HFFc6 (cell line): ENCODE measurements at places on chromosomes 5 and 9.

GRCh38 chr5:79853676-79854418, 137.2 kb downstream of the MTX3 start:
- H3K4me3 ChIP-seq: no peak overlapping the region
- no peaks in the 10 kb centered on the region for H3K4me1 ChIP-seq
- peaks cover 13% of the 10 kb centered on the region for H3K27me3 ChIP-seq
- H3K36me3 ChIP-seq: no peaks in the 10 kb centered on the region
- no peak overlapping the region for H3K27ac ChIP-seq

- peaks cover 1% of the 10 kb centered on the region; the same call in 1 of the 2 replicates for H3K27me3 ChIP-seq
- H3K36me3 ChIP-seq: no peaks in the 10 kb centered on the region; the same call in 1 of the 2 replicates
- no peak overlapping the region for H3K27ac ChIP-seq
- no peak overlapping the region for H3K4me3 ChIP-seq
- H3K4me1 ChIP-seq: no peaks in the 10 kb centered on the region
- DNase-seq: no peak
These were observed 193.7 kb downstream of the CACNA1B start for GRCh38 chr9:138071292-138071691.

- peaks cover 42% of the 10 kb centered on the region for H3K4me1 ChIP-seq
- DNase-seq: no peak
- H3K4me3 ChIP-seq: no peak overlapping the region
- no peak overlapping the region for H3K27ac ChIP-seq
- H3K36me3 ChIP-seq: peaks cover 41% of the 10 kb centered on the region
These were observed 54.4 kb downstream of the ATPSCKMT start for GRCh38 chr5:10195301-10195700.

GRCh38 chr9:118578467-118578866, 790.8 kb downstream of the BRINP1 start:
- peaks cover 5% of the 10 kb centered on the region; the same call in 1 of the 2 replicates for H3K36me3 ChIP-seq
- H3K4me3 ChIP-seq: peak overlapping the region; percentile 60; the same call in 1 of the 2 replicates

- H3K36me3 ChIP-seq: 0 out of 2 replicates have a peak, but pooled peaks cover 9% of the 10 kb centered on the region
- H3K4me1 ChIP-seq: peaks cover 31% of the 10 kb centered on the region
- H3K27ac ChIP-seq: no peak overlapping the region
- no peak overlapping the region for H3K4me3 ChIP-seq
- no peaks in the 10 kb centered on the region; the same call in 1 of the 2 replicates for H3K27me3 ChIP-seq
- no peak for DNase-seq
These were observed 15.4 kb downstream of the TMEM268 start for GRCh38 chr9:114626415-114627020.

DNA sequence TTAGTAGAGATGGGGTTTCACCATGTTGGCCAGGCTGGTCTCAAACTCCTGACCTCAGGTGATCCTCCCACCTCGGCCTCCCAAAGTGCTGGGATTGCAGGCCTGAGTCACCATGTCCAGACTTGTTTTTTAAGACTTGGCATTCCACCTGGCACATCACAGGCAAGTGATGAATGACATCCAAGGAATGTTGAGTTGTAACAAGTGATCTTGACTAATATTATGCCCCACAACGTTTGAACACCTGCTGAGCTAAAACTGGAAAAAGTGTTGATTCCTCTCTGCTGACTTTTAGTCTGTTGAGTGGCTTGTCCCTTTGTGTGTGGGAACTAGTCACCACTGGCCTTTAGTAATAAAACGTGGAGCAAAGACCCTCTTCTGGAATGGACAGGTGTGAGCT, 54.6 kb downstream of the SUB1 start:
- H3K27ac ChIP-seq: no peak overlapping the region
- 0 out of 2 replicates have a peak, but pooled peaks cover 8% of the 10 kb centered on the region for H3K36me3 ChIP-seq
- H3K27me3 ChIP-seq: peaks cover 1% of the 10 kb centered on the region; the same call in 1 of the 2 replicates
- no peak overlapping the region for H3K4me3 ChIP-seq
- DNase-seq: no peak

DNA sequence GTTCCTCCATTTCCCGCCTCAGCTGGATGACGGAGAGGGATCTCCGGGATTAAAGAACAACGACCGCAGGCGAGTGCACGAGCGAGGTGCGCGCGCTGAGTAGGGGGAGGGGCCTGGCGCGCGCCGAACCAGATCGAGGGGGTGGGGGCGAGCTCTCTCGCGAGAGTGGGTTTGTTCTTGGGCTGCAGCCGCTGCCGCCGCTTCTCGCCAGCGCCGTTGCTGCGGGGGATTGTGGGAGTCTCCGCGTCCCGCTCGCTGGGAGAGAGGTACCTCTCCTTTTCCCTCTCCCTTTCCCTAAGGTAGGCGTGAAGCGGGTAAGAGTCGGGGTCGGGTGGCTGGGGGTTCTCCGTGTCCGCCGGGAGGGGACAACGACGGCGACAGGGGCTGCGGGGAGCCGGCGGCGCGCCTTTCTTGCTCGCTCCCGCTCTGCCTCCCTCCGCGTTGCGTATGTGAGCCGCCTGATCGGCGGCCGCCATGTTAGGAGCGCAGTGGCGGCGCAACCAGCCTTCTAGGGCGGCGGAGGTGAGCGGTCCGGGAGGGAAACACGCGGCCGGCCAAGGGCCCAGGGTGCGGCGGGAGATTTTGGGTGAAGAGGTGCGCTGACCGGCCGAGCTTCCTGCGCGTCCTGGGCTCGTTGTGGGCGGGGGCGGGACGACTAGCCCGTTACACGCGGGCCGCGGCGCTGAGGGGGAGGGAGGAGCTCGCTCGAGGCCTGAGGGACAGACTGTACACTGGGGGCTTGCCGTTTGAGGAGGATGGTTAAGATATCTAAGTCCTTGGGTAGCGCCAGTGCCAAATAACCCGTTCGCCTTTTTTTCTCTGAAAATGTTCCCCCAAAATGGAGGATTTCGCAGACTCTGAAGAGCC, at the start of gene MATR3:
Gene MATR3 (plus strand): TSS at position 234 of the 867 bp plus-strand sequence. CDS start 13,676 bp downstream, outside the sequence.
- H3K27ac ChIP-seq: peak within 1 kb of the TSS; percentile 99
- H3K36me3 ChIP-seq: peaks cover 31% of the 10 kb centered on the region
- no peaks in the 10 kb centered on the region; the same call in 1 of the 2 replicates for H3K27me3 ChIP-seq
- DNase-seq: peak; percentile 92
- peak within 1 kb of the TSS; percentile 99 for H3K4me3 ChIP-seq
- peaks cover 34% of the 10 kb centered on the region for H3K4me1 ChIP-seq

DNA sequence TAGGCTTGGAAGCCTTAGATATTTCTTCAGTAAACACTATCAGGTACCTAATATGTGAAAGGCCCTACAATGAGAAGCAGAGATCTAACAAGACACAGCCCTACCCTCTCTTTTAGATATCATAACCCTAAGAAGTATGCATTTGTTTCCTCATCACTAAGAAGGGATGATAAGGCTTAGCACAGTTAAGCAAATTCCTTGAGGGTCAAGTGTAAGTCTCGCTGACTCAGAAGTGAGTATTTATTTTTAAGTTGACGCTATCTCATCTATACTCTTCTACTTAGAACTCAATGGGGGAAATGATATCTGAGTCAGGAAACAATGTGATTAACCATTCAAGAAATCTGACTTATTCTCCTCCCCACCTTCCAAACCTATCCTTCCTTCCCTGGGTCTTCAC, 149.7 kb downstream of the ESM1 start:
- H3K27ac ChIP-seq: peak overlapping the region; percentile 83
- H3K27me3 ChIP-seq: no peaks in the 10 kb centered on the region
- H3K4me1 ChIP-seq: peaks cover 79% of the 10 kb centered on the region

GRCh38 chr5:77425420-77425819, 66.7 kb downstream of the WDR41 start:
- DNase-seq: no peak
- H3K36me3 ChIP-seq: peaks cover 30% of the 10 kb centered on the region
- H3K4me1 ChIP-seq: peaks cover 60% of the 10 kb centered on the region
- no peak overlapping the region for H3K27ac ChIP-seq
- no peak overlapping the region for H3K4me3 ChIP-seq

GRCh38 chr9:98627296-98627695, 81.4 kb downstream of the GABBR2 start:
- peak; percentile 34 for DNase-seq
- peak overlapping the region; percentile 55; the same call in 1 of the 2 replicates for H3K27ac ChIP-seq
- H3K4me3 ChIP-seq: no peak overlapping the region
- H3K27me3 ChIP-seq: peaks cover 9% of the 10 kb centered on the region
- peaks cover 14% of the 10 kb centered on the region for H3K4me1 ChIP-seq

DNA sequence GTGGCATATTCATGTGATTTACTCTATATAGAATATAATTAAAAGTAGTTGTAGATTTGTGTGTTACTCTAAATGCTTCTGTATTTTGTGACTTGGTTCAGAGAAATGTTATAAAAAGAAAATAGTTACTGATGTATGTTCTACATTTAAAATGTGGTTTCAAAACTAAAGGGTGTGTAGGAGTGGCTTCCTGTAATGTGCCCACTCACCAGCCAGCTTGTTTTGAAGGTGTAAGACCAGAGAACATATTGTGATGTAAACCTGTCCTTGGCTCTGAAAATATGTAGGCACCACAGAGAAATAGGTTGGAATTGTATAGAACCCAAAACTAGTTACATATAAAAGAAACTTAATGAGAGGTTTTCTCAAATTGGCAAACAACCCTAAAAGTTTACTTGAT, 51.2 kb upstream of the ARRDC3 start:
- no peaks in the 10 kb centered on the region; the same call in 1 of the 2 replicates for H3K27me3 ChIP-seq
- no peaks in the 10 kb centered on the region for H3K36me3 ChIP-seq
- no peaks in the 10 kb centered on the region for H3K4me1 ChIP-seq
- no peak for DNase-seq
- H3K4me3 ChIP-seq: no peak overlapping the region
- no peak overlapping the region for H3K27ac ChIP-seq

- H3K36me3 ChIP-seq: peaks cover 22% of the 10 kb centered on the region
- DNase-seq: no peak
- H3K27me3 ChIP-seq: peaks cover 9% of the 10 kb centered on the region
- H3K4me1 ChIP-seq: peaks cover 30% of the 10 kb centered on the region
These were observed 51.2 kb downstream of the NDST1 start for GRCh38 chr5:150559088-150559487.

DNA sequence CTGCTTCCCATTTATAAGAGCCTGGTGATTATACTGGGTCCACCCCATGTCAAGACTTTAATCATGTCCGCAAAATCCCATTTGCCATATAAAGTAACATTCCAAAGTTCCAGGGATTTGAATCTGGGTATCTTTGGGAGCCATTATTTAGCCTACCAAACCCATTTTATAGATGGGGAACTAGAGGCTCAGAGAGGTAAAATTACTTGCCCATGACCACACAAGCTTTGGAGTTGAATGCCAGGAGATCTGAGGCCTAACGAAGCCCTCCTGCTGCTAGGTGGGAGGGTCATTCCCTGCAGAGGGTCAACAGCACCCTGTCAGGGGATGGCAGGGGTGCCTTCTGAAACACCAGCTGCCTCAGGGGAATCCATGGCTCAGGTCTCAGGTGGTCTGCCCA, 13.0 kb upstream of the AKNA start:
- no peaks in the 10 kb centered on the region for H3K36me3 ChIP-seq
- peaks cover 18% of the 10 kb centered on the region for H3K4me1 ChIP-seq
- H3K27me3 ChIP-seq: peaks cover 6% of the 10 kb centered on the region
- H3K4me3 ChIP-seq: no peak overlapping the region
- no peak for DNase-seq

DNA sequence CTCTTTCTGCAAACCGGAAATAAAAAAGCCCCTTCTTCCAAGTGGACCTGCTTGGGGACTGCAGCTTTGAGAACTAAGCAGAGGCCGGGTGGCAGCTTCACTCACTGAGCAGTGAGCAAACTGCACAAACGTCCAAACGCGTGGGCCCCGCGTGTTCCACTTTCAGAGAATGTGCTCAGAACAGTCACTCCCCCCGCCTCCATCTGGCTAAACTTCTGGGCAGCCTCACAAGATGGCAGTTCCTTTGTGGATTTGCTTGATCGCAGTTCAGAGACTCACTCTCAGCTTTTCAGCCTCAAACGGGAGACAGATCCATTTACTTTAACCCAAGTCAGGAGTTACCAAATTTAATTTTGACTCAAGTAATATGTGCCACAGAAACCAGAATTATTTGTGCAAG, 216.6 kb downstream of the TLE1 start:
- DNase-seq: no peak
- no peak overlapping the region for H3K4me3 ChIP-seq
- peaks cover 7% of the 10 kb centered on the region for H3K4me1 ChIP-seq
- no peak overlapping the region for H3K27ac ChIP-seq
- H3K36me3 ChIP-seq: no peaks in the 10 kb centered on the region
- H3K27me3 ChIP-seq: peaks cover 5% of the 10 kb centered on the region

DNA sequence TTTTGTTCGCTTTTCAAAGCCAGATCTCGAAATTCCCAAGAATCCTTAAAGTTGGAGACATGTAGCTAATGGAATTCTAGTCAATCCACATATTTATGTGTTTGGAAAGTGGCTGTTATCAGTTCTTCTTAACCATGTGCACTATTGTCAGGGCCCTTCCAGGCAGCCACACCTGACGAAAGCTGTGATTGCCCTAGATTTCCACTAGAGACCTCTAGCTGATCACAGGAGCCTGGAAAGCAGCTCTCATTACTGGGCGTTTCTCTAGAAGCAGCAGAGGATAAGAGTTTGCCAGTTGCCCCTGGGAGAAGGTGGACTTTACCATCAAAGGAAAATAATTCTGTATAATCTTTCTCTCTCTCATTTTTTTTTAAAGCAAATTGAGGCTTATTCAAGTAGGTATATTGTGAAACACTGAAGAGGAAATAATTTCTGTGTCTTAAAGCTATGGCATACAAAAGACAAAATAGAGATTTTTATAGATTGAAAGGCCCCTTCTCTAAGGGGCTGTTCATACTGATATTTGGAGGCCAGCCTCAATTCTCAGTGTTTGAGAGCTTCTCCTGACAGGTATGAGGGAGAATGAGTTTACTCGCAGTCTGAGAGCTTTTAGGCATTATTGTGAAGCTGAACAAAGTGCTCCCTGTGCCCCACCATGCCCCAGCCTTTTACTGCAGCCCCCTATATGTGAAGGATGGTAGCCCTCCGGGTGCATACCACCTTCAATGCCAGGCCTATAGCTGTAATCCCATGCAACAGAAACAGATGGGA, 405.4 kb upstream of the ACTBL2 start:
- H3K27me3 ChIP-seq: no peaks in the 10 kb centered on the region; the same call in 1 of the 2 replicates
- no peaks in the 10 kb centered on the region for H3K36me3 ChIP-seq
- peaks cover 37% of the 10 kb centered on the region for H3K4me1 ChIP-seq
- no peak overlapping the region for H3K4me3 ChIP-seq
- no peak overlapping the region for H3K27ac ChIP-seq
- DNase-seq: peak; percentile 67

- no peak for DNase-seq
- H3K36me3 ChIP-seq: no peaks in the 10 kb centered on the region; the same call in 1 of the 2 replicates
- H3K4me1 ChIP-seq: no peaks in the 10 kb centered on the region
- H3K27ac ChIP-seq: no peak overlapping the region
- 0 out of 2 replicates have a peak, but pooled peaks cover 3% of the 10 kb centered on the region for H3K27me3 ChIP-seq
These were observed 309.7 kb downstream of the NSG2 start for GRCh38 chr5:174355208-174355612.

GRCh38 chr5:113060408-113061025, 83.9 kb downstream of the DCP2 start:
- H3K27me3 ChIP-seq: peaks cover 2% of the 10 kb centered on the region
- H3K27ac ChIP-seq: no peak overlapping the region
- no peaks in the 10 kb centered on the region for H3K36me3 ChIP-seq
- no peak overlapping the region for H3K4me3 ChIP-seq
